ENCODE measurements at places on chromosomes 6 and 20.

GRCh38 chr20:10510216-10510615 is 75.1 kb downstream of the SLX4IP start:
- no peak for DNase-seq

DNA sequence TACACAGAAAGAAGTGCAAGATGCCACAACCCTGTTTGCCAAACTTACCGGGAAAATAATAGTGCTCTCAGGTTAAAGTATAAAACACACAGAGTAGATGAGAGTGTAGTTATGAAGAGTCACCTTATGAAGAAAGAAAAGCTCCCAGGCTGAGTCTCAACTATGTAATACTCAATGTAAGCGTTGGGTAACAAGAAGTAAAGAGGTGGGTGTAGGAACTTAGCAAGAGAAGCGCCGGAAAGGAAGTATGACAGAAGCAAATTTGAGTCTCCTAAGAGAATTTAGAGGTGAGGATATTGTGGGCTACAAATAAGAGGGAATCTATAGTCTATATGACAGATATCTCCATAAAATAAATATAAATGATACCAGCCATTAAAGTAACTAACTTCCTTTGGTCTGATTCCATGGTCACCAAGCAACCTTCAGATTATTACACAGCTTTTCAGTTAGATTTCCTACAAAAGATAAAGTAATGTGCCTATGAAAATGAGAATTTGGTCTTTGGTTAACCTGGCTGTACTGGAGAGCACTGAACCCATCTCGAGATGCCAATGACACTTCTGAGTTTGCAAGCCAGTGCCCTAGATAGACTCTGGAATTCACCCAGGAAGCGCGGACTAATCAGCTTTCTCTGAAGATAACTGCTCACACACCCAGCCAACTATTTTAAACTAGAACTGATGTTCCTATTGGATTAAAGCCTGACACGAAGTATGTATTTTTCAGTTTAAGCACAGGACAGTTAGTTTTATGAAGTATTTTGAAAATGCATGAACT is 1.8 kb downstream of the TUBE1 start:
- no peak for DNase-seq

- DNase-seq: no peak
Observed at GRCh38 chr6:144528743-144529425, 243.7 kb downstream of the UTRN start.

DNA sequence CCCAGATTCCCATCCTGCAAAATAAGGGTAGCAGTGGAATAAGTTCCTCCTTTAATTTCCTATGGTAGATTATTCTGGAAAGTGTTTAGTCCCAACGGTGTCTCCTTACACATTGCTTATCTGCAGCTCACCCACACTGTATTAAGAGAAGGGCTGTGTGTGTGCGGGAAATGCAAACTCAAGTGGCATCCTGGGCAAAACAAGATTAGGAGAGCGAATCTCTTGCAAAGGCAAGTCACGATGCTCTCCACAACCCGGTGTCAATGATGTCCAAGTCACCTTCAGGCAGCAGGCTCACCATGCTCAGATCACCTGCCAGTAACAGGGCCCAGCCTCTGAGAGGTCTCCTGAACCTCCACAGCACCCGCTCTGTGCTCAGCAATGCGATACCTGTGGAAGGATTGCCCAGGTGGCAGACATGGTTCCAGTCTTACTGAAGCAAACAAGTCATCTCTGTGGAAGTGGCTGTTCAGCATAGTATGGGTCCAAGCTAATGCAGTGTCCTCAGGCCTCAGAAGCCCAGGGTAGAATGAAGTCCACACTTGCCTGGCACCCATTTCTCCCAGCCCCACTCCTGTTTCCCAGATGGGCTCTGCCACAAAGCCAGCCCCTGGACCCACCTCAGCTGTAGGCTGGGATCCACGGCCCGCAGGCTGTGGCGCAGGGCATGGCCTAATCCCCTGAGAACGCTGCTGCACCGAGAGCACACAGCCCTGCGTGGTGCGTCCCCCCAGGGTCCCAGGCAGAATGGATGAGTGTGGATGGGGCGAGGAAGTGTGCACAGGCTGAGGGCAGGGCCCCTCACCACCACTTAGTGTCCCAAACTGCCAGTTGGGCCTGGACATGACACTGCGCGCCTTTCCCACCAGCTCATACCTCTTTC is 101.2 kb downstream of the PXDC1 start:
- no peak for DNase-seq

GRCh38 chr20:49961413-49961812 is 21.4 kb upstream of the SNAI1 start:
- no peak for DNase-seq

GRCh38 chr20:61307686-61308476 is 55.8 kb downstream of the CDH4 start:
- DNase-seq: no peak

DNA sequence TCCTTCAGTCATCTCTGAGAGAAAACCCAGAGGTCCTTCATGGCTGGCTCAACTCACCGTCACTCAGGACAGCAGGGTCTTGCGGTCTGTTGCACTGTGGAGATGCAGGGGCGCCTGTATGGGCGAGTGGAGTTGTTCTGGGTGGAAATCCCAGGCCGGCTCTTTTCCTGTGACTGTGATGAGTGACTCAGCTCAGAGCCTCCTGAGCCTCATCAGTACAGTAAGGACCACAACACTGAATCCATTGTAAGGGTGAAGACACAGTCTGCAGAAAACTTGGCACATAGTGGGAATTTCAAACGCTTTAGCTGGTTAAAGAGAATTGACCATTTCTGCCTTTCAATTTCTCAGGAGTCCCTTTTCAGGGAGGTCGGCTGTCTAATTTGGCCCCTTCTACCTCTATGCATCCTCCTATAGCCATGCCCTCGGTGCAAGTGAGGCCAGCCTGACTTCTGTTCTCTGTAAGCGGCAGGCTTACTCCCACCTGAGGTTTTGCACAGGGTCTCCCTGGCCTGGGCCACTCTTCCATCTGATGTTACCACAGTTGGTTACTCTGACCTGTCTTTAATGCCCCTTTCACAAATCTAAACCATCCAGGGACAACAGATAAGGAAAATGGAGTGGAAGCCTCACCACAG is 35.5 kb upstream of the TBXT start:
- no peak for DNase-seq

GRCh38 chr6:163380216-163380615 is 34.3 kb upstream of the QKI start:
- no peak for DNase-seq

GRCh38 chr6:154239392-154239791 is 117.2 kb downstream of the IPCEF1 start:
- DNase-seq: no peak

DNA sequence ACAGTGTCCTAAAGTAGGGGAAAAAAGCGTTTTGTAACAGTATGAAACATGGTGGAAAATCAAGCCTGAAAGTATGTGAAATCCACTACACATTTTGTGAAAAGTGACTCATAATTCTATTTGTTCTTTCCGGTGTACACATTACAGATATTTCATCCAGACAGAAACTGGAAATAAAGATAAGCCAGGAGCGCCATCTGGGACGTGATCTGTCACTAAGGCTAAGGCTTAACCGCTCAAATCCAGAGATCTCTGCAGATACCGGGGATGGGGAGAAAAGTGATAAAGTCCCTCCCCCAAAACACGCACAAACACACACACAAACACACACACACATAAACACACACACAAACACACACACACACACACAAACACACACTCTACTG is 26.6 kb upstream of the SRSF6 start:
- DNase-seq: no peak

GRCh38 chr6:167851370-167851952 is 24.8 kb downstream of the AFDN start:
- DNase-seq: no peak

- DNase-seq: no peak
Observed at GRCh38 chr6:32151181-32151862, 417 bp downstream of the PRRT1 start.

GRCh38 chr6:119347466-119348095 is 2.0 kb downstream of the MAN1A1 start:
- peak; percentile 15 for DNase-seq

- no peak for DNase-seq
Observed at GRCh38 chr6:113104541-113104940, 752.6 kb upstream of the MARCKS start.
